ENCODE measurements at places on chromosomes 12 and 14.
A peak's percentile ranks its signal among the peaks of the same experiment; 100 is the strongest.

DNA sequence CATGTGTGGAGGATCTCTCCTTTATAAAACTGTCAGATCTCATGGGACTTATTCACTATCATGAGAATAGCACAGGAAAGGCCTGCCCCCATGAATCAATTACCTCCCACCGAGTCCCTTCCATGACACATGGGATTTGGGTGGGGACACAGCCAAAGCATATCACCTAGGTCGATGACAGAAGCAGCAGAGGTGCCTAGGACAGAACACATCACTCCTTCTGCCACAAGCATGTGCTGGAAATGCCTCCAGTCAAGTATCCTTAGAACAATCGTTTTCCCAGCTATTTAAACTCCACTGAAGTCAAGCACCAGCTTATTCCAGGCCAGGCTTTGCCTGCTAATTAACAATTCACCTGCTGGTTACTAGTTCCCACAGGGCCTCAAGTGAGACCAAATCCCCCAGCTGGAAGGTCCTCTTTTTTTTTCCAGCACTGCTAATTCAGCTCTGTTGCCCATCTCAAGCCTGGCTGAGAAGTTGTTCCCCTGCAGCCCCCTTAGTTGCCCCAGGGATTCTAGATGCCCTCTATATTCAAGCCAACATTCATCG, 212.3 kb upstream of the NUDT4 start:
- DNase-seq, result no peak

GRCh38 chr14:22614240-22614799, 16.2 kb downstream of the ABHD4 start:
- DNase-seq, result no peak

DNA sequence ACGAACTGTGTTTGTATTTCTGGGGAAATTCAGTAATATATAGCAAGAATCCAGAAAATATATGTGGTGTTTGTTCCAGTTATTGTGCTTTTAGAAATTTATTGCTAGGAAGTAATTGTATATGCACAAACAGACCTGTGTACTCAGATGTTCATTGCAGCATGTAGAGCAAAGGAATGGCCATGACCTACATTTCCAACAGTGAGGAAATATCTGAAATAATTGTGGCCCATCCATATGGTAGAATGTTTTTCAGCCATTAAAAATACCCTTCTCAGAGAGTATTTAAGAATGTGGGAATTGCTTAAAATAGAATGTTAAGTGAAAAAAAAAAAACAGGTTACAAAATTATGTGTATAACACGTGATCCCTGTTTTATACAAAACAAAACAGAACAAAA, 77.3 kb downstream of the TMX1 start:
- DNase-seq, result no peak

GRCh38 chr12:114405519-114406271, at the start of gene TBX5:
TBX5 (minus strand) TSS chr12:114406144; CDS start chr12:114403898, 2,246 bp downstream.
- no peak for DNase-seq

DNA sequence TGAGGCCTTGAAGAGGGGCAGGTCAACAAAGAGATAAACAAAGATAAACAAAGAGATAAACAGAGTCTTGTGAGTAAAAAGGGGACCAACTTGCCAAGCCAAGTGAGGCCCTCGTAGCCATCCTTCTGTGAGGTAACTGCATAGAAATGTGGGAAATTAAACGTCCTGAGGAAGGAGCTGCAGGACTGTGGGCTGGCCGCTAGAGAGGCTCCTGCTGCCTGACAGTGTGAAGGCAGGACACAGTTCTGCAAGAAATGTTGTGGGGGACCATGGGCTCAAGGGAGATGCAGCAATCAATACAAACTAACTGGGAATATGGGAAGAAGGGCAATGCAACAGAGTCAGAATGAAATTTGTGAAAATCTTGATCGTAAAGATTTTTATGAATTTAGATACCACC, 91.9 kb downstream of the SLC8A3 start:
- DNase-seq, result no peak

- DNase-seq, result no peak
Observed at GRCh38 chr14:56073799-56074198, 44.4 kb upstream of the PELI2 start.

GRCh38 chr12:41011939-41012338, 176.2 kb upstream of the PDZRN4 start:
- DNase-seq, result no peak

GRCh38 chr12:98173773-98174427, 341.5 kb upstream of the TMPO start:
- no peak for DNase-seq

GRCh38 chr14:75800792-75801191, 139.7 kb downstream of the TTLL5 start:
- DNase-seq, result no peak

- no peak for DNase-seq
Observed at GRCh38 chr12:82659343-82660207, 27.1 kb upstream of the TMTC2 start.

DNA sequence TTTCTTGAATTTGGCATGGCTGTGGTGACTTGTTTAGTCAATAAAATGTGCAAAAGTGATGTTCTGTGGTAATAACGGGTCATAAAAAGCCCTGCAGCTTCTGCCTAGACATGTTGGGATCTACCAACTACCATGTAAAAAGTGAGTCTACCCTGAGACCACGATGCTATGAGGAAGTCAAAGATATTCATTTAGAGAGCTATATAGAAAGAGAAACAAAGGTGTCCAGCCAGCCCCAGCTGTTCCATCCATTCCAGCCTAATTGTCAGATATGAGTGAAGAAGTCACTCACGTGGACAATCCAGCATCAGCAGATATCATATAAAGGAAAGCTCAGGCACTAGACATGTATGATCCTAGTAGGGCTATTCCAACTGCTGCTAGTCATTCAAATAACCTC, 117.2 kb upstream of the SSTR1 start:
- no peak for DNase-seq

GRCh38 chr12:75603475-75603874, 92.1 kb upstream of the KRR1 start:
- no peak for DNase-seq

GRCh38 chr12:91349476-91349875, 166.9 kb upstream of the DCN start:
- DNase-seq, result no peak

DNA sequence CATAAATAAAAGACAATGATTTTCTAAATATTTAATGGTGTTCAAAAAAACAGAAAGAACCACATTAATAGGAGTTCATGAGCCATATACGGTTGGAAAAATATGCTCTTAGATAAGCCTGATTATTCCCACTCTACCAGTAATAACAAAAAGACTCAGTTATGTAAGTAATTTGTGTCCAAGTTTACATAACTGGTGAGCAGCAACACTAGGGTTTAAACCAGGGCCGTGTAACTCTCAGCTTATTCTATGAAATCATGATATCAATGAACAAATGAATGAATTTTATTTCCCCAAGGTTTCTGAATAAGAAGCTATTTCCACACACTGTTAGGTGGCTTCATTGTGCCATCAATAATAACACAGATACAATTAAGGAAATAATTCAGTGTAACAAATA, 98.3 kb downstream of the GARIN6 start:
- DNase-seq, result no peak

GRCh38 chr14:35319509-35319908, 27.3 kb downstream of the PSMA6 start:
- DNase-seq, result no peak

- peak; percentile 45 for DNase-seq
Observed at GRCh38 chr14:104137297-104138097, 890 bp upstream of the KIF26A start.

DNA sequence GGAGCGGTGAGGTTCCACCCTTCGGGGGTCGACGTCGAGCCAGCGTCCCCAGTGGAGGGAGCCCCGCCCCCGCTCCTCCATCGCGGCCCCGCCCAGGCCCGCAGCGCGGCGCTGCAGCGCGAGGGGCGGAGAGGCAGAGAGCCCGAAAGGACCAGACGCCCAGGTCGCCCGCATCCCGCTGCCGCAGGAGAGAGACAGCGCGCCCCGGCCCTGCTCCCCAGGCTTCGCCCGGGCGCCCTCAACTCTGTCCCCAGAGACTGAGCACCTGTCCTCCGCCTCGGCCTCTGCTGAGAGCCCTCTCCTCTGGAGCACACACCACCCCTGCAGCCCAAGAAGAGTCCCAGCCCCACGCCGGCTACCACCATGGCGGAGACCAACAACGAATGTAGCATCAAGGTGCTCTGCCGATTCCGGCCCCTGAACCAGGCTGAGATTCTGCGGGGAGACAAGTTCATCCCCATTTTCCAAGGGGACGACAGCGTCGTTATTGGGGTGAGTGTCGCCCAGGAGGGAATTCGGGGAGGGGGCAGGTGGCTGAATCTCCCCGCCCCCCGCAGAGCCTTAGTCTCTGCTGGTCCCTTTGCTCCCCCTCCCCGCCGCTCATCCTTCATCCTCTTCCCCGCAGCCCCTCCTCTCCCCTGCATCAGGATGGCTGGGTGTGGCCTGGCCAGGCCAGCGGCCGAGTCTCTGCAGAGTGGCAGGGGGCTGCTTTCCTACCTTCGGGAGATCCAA, at the start of gene KIF5A:
Gene KIF5A (plus strand): TSS at position 136 of the 732 bp plus-strand sequence. CDS start 228 bp downstream, at position 364.
- peak; percentile 47 for DNase-seq

DNA sequence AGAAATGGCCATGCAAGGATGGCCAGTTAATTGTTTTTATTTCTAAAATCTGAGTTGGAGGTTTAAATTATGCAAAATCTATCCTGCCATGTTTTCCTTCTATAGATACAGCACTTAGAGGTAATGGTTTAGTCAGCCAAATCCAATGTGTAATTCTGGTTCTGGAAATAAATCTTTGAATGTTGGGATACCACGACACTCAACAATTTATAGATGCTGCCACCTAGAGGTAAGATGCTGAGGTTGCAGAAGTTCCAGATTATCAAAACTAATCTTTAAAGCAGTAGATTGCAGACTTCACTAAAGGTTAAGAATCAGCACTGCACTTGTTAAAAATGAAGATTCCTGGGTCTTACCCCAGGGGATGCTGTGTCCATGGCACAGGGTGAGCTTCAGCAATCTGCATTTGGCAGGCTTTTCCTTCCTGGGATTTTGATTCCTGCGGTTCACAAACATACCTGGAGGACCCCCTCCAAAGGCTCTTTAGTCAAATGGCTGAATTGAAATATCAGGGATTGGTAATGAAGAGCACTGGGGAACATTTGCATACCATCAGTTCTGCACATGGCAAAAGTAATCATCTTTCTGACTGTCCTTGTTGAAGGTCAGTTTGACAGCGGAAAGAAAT, 53.4 kb upstream of the ANO4 start:
- DNase-seq, result no peak

- DNase-seq, result no peak
Observed at GRCh38 chr12:124390442-124391097, 95.7 kb downstream of the RFLNA start.

GRCh38 chr12:122891661-122892525, 4.0 kb downstream of the VPS37B start:
- DNase-seq, result no peak

DNA sequence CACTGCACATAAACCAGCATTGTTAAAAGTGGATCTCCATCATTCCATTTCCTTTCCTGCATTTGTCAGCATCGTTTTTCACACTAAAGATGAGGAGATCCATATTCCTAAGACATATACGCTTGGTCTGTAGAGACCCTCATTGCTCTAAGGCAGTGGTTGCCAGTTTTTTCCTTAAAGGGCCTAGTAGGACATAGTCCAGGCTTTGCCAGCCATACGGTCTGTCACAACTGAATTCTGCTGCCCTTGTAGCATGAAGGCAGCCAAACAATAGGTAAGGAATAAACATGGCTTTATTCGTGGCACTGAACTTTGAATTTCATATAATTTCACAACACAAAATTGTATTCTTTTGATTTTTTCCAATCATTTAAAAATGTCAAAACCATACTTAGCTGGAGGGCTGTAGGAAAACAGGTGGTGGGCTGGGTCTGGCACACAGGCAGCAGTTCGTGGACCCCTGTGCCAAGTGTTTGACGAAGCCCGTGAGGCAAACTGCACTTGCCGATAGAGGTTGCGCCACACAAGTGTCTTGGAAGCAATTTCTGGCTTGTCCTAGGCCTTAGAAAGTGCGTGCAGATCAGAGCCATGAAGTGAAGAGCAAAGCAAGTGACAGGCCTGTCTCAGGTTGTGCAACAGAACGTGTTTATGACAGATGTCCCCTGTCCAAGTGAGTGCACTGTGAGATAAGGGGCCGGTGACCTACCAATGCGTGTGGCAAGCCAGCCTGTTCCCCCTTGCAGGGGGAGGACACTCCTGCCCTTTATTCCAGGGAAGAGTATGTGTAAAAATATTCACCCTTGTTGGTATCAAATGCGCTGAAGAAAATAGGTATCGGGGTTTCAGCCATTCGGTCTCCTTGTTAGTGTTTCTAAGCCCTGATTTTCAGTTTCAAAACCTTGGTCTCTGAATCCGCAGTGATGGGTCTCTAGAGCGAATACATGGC, 916 bp upstream of the CHPT1 start:
- no peak for DNase-seq

DNA sequence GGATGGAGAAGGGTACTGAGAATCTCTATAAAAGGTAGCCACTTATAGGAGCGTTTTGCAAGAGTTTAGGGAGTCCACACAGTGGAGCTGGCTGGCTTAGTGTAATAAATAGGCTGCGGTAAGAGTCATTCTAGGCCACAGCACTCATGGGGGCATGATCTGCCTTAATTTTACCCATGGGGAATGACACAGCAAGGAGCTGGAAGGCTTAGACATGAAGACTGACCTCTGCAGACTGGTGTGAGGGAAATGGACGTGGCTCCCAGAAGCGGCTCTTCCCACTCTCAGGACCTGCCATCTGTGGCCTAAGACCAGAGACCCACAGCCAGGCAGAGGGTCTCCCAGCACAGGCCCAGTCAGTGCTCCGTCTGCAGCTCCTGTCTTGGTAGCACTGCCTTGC, 173.3 kb downstream of the PPM1H start:
- no peak for DNase-seq

- no peak for DNase-seq
Observed at GRCh38 chr14:95155045-95155444, 2.3 kb downstream of the DICER1 start.

- no peak for DNase-seq
Observed at GRCh38 chr14:78501909-78502308, 331.7 kb downstream of the NRXN3 start.

GRCh38 chr14:104350463-104351185, 212.2 kb downstream of the KIF26A start:
- DNase-seq, result no peak

GRCh38 chr12:38411426-38411825, 94.9 kb downstream of the ALG10B start:
- DNase-seq, result no peak

GRCh38 chr12:42124764-42125387, 19.8 kb downstream of the GXYLT1 start:
- no peak for DNase-seq

- DNase-seq, result no peak
Observed at GRCh38 chr14:96914571-96915128, 117.5 kb downstream of the VRK1 start.

GRCh38 chr14:57392830-57393229, 2.4 kb downstream of the NAA30 start:
- DNase-seq, result no peak

DNA sequence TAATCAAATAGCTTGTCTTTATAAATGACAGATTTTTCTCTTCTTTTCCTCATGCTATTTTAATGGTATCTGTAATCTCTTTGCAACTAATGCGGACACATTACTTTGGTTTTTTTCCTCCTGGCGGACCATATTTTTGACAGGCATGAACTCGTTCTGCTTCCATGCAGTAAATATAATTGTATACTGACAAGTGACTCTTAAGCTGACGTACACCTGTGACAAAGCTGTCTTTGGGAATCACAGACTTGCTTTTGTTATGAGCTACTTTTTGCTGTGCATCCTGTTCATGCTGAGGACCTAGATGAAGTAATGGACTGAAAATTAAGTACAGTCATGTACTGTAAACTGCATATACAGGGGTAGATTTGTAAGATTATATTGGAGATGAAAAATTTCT, 434.3 kb upstream of the TMTC1 start:
- no peak for DNase-seq
